ENCODE measurements at places on chromosomes 4 and X.
A peak's percentile ranks its signal among the peaks of the same experiment; 100 is the strongest.

DNA sequence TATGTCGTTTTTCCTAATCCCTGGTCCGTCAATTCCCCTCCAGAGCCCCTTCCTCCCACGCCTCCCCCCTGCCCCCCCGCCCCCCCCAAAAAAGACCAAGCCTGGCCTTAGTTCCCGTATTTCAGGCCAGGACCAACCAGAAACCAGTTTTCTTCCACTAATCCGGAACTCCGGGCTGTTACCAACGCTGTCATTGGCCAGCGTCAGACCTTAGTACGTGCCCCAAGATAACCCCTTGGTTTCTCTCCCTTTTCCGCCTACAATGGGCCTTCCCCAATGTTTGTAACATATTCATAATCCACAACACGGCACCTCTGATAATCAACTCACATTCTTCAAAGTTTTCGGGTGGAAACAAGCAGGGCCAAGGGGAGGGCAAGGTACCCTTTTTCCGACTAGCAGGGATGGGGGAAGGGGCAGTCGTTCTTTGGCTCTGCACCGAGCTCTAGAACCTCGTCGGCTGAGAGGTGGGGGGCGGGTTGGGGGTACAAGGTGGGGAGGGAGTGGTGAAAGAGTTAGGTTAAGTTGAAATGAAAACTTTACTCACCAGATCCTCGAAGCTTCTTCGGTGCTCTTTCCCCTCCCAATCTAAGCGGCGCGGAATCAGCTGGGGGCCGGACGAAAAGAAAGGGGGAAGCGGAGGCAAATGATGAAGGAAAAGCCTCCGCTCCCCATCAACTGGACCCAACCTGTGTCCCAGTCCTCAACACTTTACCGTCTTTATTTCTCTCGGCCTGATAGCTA, 1.5 kb downstream of the BRWD3 start:
- DNase-seq = peak; percentile 65

DNA sequence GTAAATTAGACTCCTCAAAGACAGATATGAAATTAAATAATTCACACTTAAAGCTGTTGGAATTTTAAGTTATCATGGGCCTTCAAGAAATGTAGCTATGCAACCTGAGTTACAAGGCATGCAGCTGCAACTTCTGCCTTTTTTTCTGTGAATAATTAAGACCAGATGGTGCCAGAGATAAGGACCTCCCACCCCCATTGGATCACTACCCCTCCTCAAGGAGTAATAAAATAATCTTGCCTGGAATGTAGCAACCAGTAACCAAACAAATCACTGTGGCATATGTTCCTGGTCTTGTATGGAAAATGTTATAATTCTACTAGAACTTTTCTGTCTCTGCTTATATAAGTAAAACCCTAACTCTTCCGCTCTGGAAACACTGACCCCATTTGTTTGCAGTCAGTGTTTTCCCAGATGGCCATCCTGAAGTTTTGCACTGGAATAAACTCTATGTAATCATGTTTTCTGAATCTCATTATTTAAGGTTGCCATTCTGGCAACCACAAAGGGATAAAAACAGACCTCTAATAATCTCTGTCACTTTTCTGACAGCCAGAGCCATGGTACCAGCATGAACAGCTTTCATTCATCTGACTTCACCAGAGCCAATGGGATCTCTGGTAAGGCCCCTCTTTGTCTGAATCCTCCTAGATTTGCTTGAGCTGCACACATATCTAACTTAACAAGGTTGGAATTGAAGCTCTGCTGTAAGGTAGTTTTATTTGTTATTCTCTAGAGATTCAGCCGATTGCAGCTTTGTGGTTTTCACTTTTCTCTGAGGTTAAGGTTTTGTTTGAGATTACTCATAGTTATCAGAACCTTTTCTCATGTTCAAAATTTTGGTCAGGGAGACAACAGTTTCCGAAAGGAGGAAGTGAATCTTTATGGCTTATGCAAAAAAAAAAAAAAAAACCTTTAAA, 274.6 kb downstream of the NAF1 start:
- no peak for DNase-seq

- DNase-seq = no peak
Measured at GRCh38 chr4:28690890-28691289, 1830.2 kb downstream of the STIM2 start.

DNA sequence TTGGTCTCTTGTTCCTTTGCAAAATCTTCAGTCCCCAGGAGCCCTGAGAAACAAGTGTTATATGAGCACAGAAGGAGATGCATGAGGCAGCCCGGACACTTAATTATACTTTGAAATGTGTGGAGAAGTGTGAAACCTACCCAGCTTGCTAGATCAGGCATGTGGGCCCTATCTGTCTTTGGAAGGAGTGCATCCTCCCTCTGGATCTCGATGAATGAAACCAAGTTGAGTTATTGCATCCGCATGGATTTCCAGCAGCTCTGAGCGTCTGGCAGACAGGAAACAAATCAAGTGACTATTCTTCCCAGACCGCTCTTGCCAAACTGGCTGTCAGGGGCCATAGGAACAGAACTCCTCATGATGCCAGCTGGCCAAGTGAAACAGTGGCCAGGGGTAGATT, 19.6 kb upstream of the SOWAHD start:
- peak; percentile 28 for DNase-seq

DNA sequence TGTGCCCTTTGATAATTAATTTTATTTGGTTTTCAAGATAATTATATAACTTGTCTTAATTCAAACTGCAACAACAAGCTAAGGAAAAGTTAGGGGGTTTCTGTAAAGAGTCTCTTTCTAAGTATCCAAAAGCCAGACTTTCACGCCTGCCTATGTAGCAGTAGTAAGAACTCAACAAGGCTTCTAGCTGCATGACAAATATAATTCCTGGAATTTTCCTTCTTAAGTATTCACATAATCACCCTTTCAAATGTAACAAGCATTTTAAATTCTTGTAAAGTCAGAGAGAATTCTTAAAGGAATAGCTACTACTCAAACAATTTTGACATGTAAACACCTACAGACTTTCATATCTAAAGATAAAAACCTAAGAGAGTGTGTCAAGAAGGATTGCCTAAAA, 189.7 kb upstream of the NDST3 start:
- DNase-seq = no peak

DNA sequence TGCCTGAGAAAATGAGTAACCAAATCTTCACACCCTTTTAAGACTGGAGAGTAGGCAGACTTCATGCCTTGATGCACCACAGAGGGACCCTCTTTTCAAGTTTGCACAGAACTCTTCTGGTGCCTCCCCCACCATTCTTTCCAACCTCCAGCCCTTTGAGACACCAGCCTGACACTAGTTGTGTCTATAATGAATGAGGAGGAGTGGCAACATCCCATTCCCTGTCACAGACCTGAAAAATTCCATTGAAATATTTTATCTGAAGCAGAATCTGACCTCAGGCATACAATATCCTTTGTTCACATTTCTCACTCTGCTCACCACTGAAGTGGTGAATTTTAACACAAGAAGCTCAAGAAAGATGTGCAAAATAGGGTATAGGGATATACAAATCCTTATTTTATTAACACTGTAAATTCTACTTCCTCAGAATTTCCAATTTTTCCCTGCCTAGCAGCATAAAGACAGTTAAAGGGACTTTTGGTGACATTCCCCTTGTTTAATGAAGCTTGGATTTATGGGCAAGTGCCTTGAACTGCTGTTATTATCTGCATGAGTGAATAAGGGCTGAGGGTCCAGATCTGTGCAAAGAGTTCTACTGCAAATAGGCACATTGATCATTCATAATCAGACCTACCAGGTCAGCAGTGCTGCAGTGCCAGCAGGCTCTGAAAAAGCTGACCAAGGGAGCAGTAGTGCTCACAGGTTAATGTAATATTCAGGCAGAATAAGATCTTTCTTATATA, 149.9 kb upstream of the PAQR3 start:
- no peak for DNase-seq

GRCh38 chrX:141760761-141761160, 62.2 kb upstream of the SPANXD start:
- DNase-seq = peak; percentile 0

DNA sequence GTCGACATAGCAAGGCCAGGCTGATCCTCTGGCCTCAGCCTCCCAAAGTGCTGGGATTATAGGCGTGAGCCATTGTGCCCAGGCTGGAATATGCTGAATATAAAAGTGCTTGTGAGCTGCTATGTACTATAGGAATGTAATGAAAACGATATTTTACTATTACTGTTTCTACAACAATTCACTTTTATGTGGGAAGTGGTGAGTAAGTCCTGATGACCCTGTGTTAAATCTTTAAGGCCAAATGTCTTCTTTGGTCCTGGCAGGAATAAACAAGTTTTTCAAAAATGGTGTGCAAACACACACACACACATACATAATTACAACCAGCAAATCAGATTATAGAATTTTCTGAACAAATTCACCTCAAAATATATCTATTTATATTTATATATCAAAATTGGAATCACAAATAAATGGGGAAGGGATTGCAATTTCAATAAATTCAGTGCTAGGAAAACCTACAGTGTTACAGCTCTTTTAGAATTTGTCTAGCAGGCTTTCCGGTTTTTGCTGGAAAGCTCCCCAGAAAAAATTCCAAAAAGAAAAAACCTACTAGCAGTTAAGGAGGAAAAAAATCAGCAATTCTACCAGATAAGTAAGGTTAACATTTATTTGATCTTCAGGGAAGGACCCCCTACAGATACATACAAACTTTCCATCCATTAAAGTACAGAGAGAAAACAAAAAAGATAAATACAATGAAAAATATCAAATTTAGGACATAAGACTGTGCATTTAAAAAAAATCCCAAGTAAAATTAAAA, 17.9 kb downstream of the SMIM14 start:
- no peak for DNase-seq

DNA sequence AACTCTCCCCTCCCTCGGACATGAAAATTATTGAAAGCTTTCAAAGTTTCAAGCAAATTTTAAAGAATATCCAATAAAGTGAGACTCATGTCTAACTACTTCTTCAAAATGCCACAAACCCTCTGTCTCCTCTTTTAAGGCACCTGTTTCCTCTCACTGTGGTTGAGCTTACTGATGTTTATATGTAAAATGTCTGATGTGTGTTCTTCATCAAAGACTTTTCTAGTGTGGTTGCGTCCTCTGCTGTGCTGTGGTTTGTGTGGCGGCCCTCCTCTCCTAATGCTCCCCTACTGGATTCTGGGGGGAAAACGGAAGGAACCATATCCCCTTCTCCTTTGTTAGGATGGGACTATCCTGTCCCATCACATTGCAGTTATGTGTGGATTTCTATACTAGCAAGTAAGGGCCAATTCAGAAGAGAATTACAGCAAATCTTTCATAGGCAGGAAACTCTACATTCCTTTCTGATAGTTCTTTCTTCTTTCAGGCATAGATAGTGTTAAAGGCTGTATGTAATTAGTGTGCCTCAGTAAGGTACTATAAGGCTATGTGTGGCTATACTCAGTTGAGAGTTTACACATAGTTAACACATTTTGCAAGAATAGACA, 221.0 kb upstream of the GPRIN3 start:
- DNase-seq = no peak

DNA sequence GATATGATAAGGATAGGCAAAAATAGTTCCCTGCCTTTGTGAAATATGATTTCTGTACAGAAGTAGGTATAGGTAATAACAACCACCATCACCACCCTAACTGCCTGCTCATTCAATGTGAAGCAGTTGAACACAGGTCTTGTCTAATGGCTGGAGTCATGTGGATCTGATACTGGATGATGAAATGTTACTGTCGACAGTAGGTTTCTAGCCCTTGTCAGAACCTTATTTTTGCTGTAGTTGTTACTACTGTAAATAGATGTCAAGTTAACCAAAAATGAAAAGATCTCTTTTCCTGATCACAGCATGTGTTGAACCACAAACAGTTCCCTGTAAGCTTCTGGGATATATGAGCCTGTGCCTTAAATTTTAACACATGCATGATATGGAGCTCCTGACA, 142.9 kb downstream of the FRAS1 start:
- DNase-seq = no peak

- no peak for DNase-seq
Measured at GRCh38 chr4:119244832-119245231, 32.3 kb downstream of the USP53 start.

- no peak for DNase-seq
Measured at GRCh38 chr4:41219421-41219950, 5.1 kb upstream of the APBB2 start.

GRCh38 chr4:159026329-159026728, 76.5 kb upstream of the RAPGEF2 start:
- no peak for DNase-seq

- peak; percentile 71 for DNase-seq
Measured at GRCh38 chr4:113821856-113822255, 60.3 kb upstream of the CAMK2D start.

DNA sequence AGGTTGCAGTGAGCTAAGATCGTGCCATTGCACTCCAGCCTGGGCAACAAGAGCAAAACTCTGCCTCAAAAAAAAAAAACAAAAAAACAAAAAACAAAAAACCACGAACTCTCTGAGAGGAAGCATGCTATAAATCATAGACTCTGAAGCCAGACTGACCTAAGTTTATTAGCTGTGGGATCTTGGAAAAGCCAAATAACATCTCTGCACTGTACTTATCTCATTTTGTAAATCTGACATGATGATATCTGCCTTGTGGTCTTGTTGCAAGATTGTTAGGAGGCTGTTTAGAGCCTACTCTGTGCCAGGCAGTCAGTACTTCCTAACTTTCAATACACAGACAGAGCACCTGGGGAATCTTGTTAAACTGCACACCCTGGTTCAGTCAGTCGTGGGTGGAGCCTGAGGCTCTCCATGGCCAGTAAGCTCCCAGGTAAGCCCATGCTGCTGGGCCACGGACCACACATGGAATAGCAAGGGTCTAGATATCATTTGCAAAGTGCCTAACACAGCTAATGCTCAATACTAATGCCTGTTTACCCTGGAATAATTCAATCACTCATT, 107.6 kb upstream of the SMIM10 start:
- no peak for DNase-seq

GRCh38 chr4:58843455-58843854, 1733.3 kb upstream of the IGFBP7 start:
- no peak for DNase-seq

DNA sequence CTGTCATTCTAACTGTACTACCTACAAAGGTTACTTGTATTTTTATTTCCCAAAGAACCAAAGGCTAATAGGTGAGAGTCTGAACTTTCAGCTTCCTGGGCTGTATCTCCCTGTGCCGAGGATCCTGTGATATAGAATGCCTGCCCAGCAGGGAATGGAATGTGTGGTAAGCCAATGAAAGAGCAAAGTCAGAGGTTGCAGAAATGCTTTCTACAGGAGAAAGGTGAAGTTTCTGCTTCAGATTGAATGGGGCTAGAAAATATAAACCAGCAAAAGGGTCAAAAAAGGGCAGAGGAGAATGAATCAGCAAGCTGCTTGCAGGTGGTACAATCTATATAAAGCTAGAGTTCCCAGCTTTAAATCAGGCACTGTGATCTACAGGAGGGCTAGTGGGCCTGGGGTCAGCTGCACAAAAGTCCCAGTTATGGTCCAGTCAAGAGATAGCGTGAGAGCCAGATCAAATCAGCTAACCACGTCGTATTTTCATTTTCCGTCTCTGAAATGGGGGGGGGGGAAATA, 146.1 kb downstream of the DCTD start:
- no peak for DNase-seq

Data from AG10803 (cell line).